Stimulated activated CD8-positive, alpha-beta memory T cell treated with anti-CD3 and anti-CD28 coated beads, Interleukin-12 subunit alpha, Interleukin-12 subunit beta, amount 100 ng/mL, for 1 hour (primary cell): ENCODE measurements at places on chromosomes 2 and 18.

DNA sequence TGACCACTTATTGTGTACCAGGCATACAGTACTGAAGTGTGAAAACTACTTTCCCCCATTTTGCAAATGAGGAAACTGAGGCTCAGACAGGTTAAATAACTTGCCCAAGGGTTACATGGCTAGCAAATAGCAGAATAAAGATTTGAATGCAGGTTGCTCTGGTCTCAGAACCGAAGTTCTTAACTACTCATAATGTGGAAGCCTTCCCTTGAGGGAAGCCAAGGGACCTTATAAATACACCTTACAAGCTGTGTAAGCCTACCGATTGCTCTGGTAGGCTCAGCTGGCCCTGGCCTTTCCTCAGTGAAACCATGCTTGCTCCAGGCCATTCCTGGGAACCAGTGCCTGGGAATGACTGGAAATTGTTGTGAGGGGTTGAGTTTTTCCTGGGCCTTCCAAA, 114.6 kb upstream of the CDCA7 start:
- DNase-seq: no peak

DNA sequence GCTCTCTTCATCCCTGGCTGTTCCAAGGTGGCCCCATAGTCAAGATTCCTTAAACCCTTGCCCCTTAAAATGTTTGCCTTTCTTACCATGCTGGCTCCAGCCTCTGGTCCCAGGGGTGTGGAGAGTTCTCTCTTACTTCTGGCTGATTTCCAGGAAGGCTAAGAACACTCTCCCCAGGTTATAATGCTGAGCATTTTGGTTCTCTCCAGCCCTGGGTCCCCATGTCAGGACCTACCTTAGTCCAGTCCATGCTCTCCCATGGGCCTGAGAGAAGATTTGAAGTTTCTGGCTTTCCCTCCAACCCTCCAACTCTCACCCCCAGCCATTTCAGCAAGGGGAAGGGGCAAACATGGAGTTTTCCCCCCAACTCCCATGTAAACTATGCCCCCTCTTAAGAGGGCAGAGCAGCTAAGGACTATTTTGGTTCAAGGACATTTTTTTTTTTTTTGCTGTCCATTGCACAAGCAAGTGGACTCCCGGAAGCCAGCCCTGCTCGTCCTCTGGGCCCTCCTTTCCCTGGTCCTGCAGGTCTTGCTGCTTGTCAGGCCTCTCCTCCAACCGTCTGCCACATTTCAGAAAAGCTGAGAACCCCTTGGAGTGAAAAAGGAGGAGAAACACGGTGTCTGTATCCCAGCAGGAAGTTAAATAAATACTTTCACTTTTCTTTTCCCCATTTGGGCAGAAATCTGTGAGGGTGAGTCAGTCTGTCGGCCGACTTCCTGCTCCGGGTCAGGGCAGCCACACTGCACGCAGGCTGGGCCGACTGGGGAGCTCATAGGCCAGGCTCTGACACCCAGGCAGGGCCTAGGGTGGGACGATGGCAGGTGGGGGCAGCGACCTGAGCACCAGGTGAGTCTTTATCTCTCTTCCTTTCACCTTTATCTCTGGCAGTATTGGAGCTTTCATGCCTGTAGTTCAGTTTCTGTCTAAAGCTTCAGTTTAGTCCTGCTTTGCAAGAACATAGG, at the start of gene SP140L:
TSS of gene SP140L (plus strand) at position 741 of the 965 bp plus-strand sequence. CDS start at position 818, 77 bp downstream.
- peak; percentile 61 for DNase-seq

GRCh38 chr2:105856581-105856980, 111.9 kb downstream of the NCK2 start:
- DNase-seq: no peak

DNA sequence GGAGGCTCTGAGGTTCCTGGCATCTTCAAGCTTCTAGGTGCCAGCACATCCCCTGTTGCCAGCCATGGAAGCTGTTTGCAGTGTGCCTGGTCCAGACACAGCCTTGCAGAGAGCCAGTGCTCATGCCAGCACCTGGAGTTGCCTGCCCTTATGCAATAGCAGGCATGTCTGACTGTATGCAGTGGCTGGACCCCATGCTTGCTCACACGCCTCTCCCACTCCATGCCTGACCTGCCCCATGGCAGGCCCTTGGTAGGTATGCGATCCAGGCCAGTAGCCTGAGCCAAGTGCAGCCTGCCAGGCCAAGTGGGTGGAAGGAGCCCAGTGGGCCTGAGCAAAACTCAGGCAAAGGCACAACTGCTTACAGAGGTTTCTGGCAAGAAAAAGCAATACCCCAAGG, 19.5 kb upstream of the SP140L start:
- DNase-seq: no peak

- peak; percentile 1 for DNase-seq
Observed at GRCh38 chr18:67359873-67360838, 156.4 kb downstream of the DSEL start.

GRCh38 chr2:40488101-40488601, 36.3 kb upstream of the SLC8A1 start:
- no peak for DNase-seq

GRCh38 chr18:49814147-49814499, 790 bp upstream of the ACAA2 start:
- DNase-seq: no peak

- no peak for DNase-seq
Observed at GRCh38 chr2:85811180-85812093, 57.6 kb downstream of the ATOH8 start.

DNA sequence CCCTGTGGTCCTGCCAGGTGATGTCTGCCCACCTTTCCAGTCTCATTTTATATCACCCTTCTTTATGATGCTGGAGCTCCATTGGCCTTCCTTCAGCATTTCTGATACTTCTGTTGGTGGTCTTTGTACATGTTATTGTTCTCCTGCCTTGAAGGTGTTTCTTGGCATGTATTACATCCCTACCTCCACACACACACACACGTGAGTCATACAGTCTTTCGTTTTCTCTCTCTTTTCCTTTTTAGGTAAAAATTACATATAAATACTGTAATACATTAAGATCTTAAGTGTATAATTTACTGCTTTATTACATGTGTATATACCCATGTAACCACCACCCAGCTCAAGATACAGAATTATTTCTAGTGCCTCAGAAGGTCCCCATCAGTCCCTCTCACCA, 10.2 kb upstream of the ADGRF3 start:
- no peak for DNase-seq

DNA sequence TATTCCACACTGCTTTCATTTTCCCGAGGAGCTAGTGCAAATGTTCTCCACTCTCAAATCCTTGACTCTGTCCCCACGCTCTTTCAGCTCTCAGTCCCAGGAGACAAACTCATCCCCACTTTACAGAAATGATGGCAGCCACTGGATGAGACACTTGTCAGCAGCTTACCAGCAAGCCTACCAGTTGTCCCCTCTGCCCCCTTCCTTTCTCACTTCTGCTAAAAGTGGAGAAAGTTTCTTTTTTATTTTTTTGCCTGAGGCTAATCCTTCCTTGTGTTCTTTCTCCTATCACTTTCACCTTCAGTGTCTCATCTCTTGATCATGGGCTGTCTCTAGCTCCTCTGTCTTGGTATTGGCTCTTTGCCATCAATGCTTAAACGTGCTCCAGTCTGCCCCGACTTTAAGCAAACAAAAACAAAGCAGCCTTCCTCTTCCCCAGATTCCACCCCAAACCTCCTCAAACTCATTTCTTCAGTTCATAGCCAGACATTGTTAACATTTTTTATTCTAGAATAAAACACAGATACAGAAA, 64.5 kb downstream of the TTC32 start:
- DNase-seq: no peak

DNA sequence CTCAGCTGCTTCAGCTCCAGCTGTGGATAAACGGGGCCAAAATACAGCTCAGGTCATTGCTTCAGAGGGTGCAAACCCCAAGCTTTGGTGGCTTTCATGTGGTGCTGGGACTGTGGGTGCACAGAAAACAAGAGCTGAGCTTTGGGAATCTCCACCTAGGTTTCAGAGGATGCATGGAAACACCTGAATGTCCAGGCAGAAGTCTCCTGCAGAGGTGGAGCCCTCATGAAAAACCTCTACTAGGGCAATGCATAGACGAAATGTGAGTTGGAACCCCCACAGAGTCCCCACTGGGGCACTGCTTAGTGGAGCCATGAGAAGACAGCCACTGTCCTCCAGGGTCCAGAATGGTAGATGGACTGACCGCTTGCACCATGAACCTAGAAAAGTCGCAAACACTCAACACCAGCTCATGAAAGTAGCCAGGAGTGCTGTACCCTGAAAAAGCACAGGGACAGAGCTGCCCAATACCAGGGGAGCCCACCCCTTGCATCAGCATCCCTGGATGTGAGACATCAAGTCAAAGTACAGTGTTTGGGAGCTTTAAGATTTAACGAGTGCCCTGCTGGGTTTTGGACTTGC, 147.9 kb upstream of the SOX11 start:
- no peak for DNase-seq

DNA sequence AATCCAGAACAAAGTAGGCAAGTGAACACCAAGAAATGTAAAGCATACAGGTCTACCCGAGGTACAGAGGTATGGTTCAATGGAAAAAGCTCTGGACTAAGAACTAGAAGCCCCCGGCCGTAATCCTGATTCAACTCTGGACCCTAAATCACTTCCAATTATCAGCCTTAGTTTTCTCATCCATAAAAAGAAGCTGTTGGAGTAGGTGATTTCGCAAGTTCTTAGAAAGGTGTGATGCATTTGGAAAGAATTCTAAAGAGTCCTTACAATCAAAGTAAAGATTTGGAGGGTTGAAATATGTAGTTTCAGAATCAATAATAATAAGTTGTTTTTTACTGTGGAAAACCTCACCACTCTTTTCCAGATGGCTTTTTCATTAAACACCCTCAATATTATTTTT, 622.1 kb upstream of the ID2 start:
- DNase-seq: no peak

GRCh38 chr2:200742426-200742825, 69.3 kb upstream of the BZW1 start:
- DNase-seq: no peak

DNA sequence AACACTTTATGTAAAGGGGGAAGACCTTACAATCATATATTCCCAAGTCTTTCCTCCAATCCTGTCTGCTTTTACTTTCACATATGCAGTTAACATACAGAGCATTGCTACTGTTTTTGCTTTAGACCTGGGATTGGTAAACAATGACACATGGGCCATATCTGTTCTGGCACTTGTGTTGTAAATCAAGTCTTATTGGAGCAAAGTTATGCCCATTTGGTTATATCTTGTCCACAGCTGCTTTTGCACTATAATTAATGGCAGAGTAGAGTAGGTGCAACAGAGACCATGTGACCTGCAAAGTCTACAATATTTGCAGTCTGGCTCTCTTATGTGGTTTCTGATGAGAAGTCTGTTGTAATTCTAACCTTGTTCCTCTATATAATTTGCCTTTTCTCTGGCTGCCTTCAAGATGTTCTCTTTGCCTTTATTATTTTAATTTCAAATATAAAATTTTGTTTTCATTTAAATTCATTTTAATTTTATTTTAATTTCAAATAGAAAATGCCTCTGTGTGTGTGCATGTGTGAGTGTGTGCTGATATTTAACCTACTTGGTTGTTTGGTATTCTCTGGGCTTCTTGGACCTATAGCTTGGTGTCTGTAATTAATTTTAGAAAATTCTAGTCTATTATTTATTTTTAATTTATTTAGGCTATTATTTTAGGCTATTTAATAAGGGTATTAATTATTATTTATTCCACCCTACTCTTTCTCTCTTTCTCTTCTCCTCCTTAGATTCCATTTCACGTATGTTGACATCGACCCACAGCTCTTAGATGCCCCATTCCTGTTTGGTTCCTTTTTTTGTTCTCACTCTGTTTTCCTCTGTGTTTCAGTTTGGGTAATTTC, 16.8 kb upstream of the LPIN1 start:
- no peak for DNase-seq

- DNase-seq: no peak
Observed at GRCh38 chr2:95332036-95332435, 34.9 kb downstream of the KCNIP3 start.

DNA sequence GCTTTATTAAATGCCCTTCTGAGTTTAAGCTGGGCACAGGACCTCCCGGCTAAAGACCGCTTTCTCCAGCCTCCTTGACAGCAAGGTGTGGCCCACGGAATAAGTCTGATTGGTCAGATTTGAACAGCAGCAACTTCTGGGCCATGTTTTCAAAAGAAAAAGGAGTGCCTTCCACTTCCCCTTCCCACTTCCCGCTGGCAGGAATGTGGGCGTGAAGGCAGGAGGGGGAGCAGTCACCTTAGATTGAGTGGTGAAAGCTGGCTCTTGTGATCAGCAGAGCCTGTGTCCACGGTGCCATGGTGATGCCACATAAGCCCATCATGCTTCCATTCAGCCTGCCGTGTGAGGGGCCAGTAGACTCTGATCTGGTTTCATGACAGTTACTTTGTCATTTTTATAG, 136.6 kb upstream of the GLI2 start:
- DNase-seq: no peak

DNA sequence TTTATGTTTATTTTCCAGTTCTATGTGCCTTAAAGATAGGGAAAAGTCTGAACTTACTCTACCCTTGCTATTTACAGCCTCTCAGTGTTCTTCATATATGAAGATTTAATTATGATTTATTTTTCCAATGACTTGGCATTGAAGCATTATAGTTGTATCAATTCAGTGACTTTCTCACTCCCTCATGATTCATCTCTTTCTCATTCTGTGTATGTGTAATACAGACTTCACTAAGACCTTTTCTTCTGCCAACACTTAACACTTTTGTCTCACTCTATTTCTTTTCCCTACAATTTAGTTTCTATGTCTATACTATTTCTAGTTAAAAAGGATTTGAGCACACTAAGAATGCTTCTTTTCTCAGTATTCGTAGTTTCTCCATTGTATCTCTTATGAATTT, 1470.3 kb upstream of the ACVR2A start:
- no peak for DNase-seq

DNA sequence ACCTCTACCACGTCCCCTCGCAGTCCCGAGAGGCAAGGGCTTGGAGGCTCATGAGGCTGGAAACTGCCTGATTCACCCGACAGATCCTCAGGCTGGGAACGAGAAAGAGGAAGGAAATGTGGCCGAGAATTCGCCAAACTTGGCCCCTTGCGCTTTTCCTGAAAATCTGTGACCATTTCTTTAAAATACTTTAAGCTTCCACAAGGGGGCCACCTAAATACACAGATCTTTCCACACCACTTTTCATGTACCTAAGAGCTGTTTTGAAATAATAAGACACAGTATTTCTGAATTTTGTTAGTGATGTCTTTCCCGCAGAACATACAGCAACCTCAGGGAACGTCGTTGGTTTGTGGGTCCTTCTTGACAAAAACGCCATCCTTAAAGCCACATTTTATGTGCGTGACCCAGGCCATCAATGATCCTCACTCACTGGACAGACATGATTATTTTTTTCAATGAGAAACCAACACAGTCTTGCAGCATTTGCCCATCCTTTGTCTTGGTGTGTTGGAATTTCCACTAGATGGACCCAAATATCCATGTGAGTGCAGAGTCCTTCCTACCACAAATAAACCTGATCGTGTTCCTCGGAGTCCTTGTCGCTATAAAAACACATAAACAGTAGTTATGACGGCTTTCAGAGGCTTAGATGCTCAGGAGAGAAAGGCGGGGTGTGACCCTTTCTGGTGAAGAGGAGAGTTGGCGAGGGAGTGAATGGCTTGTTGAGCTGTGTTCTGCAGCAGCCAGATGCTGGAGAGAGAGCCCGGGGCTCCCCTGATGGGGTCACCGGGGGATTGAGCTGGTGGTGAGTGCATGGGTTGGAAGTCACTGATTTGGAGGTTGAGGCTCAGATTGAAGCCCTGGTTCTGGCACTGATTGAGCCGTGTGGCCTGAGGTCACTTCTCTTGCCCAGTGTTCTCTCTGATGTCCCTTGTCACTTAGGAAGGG, 25.0 kb downstream of the DCDC2C start:
- DNase-seq: no peak
